NCI-H187 (cell line): ENCODE measurements at places on chromosomes 7 and 10.

DNA sequence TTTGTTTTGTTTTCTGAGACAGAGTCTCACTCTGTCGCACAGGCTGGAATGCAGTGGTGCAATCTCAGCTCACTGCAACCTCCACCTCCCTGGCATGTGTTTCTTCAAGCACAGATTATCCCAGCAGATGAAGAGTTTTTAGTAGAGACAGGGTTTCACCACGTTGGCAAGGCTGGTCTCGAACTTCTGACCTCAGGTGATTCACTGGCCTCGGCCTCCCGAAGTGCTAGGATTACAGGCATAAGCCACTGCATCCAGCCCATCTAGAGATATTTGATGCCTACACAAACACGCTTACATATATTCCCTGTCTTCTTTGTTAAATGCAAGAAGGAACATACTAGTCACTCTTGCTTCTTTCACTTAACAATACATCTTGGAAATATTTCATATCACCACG lies 5.9 kb upstream of the PTF1A start:
- DNase-seq: no peak

DNA sequence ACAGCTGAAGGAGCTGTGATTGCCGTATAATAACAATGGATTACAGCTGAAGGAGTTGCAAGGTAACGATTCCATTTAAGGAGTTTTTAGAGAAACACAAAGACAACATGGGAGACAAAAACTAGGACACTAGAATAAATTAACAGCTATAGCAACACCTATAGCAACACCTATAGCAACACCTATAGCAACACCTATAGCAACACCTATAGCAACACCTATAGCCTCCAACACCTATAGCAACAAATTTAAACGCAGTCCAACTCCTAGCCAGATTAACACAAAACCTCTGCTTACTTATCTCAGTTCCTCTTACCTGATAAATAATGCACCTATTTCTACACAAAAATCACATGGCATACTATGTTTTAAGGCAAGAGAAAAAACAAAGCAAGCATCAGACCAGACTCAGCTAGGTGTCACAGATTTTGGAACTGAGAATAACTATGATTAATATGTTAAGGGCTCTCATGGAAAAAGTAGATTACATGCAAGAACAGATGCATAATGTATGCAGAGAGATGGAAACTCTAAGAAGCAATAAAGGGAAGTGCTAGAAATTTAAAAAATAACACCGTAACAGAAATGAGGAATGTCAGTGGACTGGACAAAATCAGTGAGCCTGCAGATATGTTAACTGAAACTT lies 55.7 kb upstream of the SRPK2 start:
- DNase-seq: no peak

DNA sequence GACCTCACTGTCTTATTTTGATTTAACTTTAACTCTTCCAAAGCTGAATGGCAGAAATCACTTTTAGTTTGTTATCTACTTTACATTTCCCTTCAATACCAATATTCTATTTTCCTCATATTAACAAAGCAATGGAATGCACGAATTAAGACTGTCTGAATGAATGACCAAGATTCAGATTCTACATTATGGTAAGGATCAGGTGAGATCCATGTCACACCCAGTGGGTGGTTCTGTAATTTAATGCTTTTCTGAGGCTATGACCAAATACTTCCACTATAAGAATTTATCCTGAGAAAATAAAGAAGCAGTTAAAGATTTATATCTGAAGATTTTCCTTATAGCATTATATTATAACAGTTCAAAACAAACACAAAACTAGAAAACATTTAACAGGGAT lies 90.2 kb upstream of the NUPR2 start:
- no peak for DNase-seq

DNA sequence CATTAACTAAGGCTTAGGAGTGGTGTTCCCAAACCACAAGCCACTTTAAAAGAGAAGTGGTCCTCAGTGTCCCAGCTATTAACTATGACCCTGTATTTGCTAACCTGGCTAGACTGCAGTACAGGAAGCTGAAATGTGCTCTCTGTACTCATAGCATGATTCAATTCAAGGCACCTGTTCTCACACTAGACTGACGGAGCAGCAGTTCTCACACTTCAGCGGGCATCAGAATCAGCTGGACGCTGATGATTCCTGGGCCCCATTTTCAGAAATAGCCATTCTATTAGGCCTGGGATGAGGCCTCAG lies 24.5 kb upstream of the MSRB2 start:
- no peak for DNase-seq

- DNase-seq: no peak
These were observed 249.7 kb downstream of the EMX2 start for GRCh38 chr10:117792214-117792613.

DNA sequence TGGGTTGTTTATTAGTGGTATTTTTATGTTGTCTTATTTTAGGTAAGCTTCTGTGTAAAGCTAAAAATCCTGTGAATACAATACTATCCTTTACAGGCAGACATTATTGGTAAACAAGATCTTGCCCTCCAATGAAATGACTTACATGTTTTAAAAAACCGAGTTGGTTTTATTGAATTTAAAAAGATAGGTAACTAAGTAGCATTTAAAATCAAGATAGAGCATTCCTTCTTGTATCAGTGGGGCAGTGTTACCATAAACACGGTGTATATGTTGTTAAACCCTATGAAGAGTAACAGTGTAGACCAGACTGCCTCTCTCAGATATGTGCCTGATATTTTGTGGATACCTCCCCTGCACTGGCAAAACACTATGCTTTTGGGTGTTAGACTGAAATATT lies 81.0 kb downstream of the SNX10 start:
- DNase-seq: peak; percentile 7

- DNase-seq: no peak
These were observed 90.0 kb downstream of the GRK5 start for GRCh38 chr10:119297207-119297968.

GRCh38 chr10:50529660-50530059 lies 94.1 kb downstream of the SGMS1 start:
- no peak for DNase-seq

GRCh38 chr10:122075171-122075570 lies 86.2 kb downstream of the TACC2 start:
- no peak for DNase-seq

- DNase-seq: no peak
These were observed 13.6 kb upstream of the LIMK1 start for GRCh38 chr7:74069790-74070618.

DNA sequence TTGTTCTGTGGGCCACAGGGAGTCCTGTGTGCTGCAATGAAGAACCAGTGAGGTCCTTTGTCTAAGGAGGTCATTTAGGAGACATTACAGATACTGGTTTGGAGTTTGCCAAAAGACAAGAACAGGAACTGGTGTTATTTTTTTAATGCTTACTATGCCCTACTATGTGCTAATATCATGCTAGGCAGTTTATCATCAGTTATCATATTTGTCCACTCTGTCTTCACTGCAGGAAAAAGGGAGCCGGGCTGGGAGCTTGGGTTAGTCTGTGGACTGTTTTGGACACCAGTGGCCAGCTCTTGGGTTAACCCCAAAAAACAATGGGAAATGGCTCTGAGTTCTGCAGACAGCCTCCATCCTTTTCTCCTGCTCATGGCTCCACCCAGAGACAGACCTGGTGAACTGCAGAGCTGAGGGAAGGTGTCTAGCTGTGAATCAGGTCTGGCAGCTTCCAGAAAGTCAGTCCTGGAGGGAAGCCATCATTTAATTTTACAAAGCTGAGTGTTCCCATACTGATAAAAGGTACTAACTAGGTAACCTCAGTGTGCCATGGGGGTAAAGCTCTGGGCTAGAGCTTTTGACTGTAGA lies 101.2 kb upstream of the ZNF746 start:
- no peak for DNase-seq

- no peak for DNase-seq
These were observed 18.5 kb upstream of the ZNF680 start for GRCh38 chr7:64581391-64581790.

- no peak for DNase-seq
These were observed 217.2 kb upstream of the MKLN1 start for GRCh38 chr7:131110297-131111080.

DNA sequence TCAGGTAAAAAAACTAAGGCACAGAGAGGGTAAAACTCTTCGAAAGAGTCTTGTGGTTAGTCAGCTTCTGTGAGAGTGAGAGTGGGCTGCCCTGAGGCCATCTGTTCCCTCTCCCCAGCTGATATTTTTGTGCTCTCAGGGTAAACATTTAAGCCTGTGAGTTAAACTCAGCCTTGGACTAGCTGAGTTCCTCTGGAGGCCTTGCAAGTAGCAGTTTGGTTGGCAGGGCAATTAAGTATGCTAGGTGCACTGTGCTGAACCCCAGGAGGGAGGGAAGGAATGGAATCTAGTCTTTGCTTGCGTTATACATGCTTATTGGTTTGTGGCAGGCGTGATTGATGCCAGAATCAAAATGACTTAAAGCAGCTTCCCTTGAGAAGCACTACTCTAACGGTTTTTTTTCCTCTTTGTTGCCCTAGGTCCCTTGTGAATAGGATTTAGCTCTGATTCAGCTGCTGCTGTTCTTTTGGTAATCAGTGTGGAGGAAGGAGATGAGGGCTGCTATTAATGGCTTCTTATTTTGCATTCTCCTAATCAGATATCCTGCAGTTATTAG lies 140.2 kb downstream of the AUTS2 start:
- no peak for DNase-seq

DNA sequence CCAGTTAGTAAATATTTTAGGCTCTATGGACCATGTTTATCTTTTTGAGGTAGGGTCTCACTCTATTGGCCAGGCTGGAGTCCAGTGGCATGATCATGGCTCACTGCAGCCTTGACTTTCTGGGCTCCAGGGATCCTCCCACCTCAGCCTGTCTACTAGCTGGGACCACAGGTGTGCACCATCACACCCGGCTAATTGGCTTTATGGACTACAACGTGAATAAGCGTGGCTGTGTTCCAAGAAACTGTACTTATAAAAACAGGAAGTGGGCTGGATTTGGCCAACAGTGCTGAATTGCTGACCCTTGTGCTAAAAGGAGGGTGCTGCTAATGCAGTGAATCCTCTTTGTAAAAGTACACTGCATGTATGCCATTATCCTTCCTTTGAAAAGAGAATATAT lies 111.7 kb upstream of the CDK13 start:
- no peak for DNase-seq

DNA sequence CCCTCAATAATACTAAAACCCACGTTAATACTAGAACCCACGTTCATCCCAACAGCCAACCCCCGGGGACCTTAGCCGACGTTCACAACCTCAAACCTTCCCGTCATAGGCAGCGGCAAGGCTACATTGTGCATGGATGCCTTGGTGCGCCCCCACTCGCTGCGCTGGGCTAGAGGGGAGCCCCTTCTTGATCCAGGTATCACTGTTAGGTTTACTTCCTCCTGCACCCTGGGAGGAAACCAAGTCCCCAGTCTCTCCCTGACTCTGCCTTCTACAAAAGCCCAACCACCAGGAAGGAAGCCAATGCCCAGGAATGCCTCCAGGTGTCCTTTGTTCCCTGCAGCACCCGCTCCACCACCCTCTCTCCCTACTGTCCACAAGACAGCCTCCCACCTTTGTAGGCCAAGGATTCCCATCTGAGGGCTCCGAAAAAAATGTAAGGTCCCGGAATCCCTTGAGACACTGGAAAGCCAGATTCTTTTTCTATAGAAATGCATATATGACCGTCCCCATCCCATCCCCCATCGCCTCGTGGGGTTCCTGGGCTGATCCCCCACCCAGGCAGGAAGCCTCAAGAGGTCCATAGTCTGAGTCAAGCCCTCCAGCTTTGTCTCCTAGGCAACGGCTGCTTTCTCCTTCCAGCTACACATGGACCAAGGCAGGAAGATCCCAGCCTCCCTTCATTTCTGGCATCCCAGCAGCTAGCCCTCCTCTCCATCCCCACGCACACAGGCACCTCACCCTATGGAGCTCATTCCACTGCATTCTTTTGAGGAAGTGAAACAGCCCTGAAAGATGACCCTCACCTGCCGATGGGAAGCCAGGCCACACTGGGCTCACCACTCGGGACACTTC lies 25.2 kb downstream of the CTBP2 start:
- no peak for DNase-seq

DNA sequence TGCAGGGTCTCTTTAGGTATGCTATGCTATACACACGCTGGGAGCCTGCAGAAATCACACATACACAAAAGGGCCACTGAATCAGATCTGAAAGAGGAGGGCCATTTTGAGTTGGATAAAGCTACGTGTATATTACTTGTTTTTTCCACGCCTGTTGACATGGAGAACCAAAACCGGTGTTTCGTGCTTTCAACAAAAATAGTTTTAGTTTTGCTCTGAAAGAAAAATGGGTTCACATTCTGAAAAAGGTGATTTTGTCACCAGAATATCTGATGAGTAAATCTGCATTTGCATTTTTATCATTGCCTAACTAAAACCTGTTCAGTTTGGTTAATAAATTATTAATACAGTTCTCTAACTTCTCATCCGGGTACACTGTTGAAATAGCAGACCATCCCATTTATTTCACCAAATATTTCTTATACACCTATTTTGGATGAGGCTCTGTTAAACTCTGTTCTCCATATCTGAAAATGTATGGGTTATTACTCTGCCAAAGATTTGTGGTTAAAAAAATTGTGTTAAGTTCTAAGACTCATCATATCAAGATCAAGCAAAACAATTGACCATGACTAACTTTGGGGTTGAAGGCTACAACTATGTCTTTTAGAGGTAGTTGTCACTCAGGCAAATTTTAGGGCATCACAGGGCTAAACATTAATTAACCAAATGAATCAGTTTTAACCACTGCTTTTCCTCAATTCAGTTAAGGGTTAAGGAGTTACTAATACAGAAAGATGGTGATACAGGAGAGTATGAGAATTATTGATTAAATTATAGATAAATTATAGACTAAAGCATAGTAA lies 101.2 kb upstream of the RPA3 start:
- no peak for DNase-seq

GRCh38 chr7:100827330-100828226 lies at the start of gene EPHB4:
Gene EPHB4 (minus strand): TSS chr7:100827523. CDS start chr7:100827030, 493 bp downstream.
- no peak for DNase-seq

GRCh38 chr7:19102884-19103283 lies 14.6 kb downstream of the TWIST1 start:
- no peak for DNase-seq

GRCh38 chr7:158271646-158272045 lies 316.0 kb downstream of the PTPRN2 start:
- DNase-seq: no peak

DNA sequence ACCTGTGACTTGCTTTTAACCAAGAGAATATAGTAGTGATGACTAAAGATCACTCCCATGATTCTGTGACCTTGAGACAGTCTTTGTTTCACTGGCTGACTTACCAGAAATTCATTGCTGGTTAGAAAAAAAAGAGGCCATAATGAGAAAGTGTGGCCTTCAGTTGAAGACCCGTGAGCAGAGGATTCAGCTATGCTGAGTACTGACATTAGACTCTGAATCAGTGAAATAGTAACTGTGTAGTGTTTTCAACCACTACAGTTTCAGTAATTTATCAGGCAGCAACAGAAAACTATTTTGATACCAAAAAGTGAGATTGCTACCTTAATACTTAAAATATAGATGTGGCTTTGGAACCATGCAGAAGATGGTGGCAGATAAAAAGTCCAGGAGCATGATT lies 298.0 kb upstream of the KCND2 start:
- no peak for DNase-seq

DNA sequence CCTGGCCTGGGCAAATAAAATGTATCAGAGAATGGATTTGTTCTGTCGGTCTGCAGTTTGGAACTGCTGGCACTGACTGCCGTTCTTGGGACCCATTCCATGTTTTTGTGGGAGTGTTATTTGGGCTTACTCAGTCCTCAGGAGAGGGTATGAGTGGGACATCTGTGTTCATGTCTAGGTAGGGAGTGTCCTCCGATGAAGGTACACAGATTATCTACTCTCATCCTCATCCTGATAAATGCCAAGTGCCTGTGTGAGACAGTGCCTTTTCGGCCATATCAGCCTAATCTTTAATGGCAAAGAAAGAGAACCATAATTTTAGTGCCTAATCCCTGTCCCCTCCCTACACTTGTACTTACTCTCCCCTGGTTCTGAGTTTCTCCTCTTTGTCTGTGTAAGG lies 409.4 kb downstream of the REEP3 start:
- no peak for DNase-seq
